Stimulated activated CD4-positive, alpha-beta T cell treated with anti-CD3 and anti-CD28 coated beads, Interleukin-4, amount 100 ng/mL, for 1 hour (primary cell): ENCODE measurements at places on chromosomes 13 and 19.

DNA sequence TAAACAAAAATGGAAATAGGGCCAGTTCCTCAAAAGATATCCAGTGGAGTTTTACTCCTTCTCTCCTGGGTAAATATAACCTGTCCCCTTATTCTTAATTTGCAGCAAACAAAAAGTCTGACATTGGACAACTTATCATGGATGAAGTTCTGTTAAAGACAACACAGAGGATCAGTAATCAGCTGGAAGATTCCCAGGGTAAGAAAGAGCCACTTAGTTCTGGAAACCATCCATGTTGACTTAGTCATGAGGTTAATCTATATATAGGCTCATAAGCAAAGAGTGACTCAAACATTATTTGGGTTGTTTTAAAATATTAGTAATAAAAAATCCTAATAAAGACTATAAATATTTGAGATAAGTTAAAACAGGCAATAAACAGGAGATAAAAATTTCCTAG lies 40.5 kb upstream of the EBPL start:
- no peak for DNase-seq

- DNase-seq, result no peak
Observed at GRCh38 chr13:71876648-71877255, 9.7 kb upstream of the DACH1 start.

- no peak for DNase-seq
Observed at GRCh38 chr13:77062097-77062496, 35.1 kb upstream of the FBXL3 start.

DNA sequence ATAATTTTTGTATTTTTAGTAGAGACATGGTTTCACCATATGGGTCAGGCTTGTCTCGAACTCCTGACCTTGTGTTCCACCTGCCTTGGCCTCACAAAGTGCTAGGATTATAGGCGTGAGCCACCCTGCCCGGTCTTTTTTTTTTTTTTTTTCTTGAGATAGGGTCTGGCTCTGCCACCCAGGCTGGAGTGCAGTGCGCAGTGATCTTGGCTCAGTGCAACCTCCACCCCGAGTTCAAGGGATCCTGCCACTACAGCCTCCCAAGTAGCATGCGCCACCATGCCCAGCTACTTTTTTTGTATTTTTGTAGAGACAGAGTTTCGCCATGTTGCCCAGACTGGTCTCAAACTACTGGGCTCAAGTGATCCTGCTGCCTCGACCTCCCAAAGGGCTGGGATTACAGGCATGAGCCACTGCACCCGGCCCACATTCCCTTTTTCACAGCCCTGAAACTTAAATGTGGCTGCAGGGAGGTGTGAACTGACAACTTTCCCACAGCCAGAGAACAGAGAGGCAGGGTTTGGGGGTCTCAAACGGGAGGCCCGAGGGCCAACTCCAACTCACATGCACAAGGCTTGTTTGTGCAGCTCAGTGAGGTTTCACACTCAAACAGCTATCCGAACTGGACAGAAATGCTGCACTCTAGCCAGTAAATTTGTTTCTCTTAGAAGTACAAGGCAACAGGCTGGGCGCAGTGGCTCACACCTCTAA lies 4.4 kb upstream of the S1PR5 start:
- no peak for DNase-seq

- no peak for DNase-seq
Observed at GRCh38 chr19:47310819-47311218, 1.2 kb downstream of the C5AR1 start.

DNA sequence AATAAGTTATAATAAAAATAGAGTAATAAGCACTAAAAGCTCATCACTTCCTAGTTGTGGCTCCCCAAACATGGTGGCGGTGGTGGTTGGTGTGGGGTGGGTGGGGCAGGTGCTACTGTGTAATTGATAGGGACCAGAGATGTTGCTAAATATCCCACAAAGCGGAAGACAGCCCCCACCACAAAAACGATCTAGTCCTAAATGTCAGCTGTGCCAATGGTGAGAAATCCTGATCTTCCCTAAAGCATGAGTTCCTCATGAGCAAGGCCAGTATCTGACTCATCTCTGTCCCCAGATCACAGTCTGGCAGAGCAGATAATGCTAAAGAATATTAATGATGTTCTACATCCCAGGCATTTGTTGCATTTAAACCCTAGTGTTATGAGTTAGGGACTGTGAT lies 1.9 kb upstream of the EDDM13 start:
- DNase-seq, result no peak

GRCh38 chr13:93305886-93306285 lies 79.3 kb downstream of the GPC6 start:
- DNase-seq, result no peak

DNA sequence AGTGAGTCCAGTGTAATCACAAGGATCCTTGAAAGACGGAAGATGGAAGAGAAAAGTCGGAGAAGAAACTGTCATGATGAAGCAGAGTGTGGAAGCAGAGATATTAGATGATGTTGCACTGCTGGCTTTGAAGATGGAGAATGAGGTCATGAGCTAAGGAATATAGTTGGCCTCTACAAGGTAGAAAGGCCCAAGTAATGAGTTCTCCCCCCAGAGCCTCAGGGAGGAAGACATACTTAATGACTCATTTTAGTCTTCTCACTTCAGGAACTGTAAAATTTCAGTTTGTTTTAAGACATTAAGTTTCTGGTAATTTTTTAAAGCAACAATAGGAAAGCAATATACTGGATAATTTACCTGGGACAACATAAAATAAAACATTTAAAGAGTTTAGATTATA lies 1331.5 kb upstream of the PCDH20 start:
- no peak for DNase-seq

DNA sequence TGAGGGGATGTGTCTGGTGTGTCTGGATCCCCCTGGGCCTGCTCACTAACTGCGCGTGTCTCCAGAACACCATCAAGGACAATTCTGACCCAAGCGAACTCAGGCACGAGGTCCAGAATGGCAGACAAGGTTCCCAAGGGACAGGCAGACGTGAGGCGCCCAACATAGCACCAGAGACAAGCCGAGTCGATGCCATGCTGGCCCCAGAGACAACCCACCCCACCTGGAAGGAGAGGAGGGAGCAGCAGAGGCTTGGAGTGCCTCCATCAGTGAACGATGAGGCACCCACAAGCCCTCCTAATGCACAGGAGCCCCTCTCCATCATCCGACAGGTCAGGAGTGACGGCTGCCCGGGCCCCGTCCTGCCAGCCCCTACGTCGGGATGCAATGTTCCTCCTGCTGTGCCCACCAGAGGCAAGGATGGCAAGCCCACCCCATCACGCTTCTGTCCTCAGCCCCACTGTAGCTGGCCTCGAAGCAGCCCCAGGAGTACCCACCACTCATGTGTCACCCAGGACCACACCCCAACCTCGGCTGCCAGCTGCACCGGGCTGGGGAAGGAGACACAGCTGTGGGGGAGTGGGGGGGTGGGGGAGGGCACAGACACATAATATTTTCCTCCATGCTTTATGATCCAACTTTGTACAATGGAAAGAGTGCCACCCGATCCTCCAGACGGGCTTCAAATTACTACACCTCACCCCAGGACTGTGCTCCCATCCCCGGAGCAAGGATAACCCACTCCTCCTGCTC lies 11.8 kb downstream of the AP3D1 start:
- no peak for DNase-seq

GRCh38 chr13:108915095-108915633 lies 285.8 kb downstream of the MYO16 start:
- no peak for DNase-seq

DNA sequence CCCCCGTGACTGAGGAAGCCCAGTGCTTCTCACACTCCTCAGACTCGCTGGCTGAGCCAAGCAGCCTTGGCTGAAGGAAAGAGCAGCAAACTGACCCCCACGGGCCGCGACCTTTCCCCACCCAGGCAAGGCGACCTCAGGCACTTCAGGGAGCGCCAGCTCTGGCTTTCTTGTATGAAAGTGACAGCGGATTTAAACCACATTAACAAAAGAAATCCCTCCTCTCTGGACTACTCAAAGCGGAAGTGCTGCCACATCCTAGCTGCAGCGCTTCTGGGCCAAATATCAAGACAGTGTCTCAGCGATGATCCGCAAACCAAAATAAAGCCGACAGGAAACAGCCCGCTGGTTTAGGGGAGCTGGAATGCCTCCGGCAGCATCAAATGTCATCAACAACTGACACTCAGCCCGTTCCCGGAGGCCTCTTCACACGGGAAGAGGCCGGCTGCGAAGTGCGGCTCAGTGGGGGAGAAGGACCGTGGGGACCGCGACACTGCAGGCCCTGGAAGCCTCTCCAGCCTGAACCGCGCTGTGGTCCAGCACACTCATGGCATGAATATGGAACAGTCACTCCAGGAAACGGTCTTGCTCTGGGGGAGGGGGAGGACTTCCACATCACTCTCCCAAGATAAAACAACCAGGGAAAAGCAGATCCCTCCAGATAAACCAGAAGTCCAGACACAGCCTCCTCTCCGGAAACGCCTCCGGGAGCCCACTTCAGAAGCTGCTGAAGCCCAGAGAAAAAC lies 1.4 kb downstream of the RASA3 start:
- DNase-seq, result no peak
